Upper lobe of right lung (tissue), 1 donor: ENCODE measurements at places on chromosomes 13 and 19.

GRCh38 chr19:42360787-42361544 is 29.1 kb downstream of the CNFN start:
- DNase-seq = no peak

DNA sequence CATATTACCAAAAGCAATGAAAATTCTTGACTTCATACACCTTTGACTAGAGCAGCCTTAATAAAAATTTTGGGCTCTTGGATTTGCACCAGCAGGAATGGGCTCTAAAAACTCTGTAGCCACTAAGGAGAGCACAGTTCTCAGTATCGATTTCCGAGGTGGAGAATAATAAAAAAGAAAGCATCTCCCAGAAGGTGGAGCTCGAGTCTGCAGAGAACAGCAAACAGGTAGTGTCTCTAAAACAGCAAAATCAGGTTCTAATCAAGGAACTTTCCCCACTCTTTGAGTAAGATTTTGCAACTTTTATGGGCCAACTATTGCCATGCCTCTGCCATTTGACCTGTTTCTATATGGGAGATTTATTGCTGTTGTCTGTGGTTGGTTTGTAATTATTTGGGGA is 258.7 kb upstream of the GPC6 start:
- DNase-seq = no peak

DNA sequence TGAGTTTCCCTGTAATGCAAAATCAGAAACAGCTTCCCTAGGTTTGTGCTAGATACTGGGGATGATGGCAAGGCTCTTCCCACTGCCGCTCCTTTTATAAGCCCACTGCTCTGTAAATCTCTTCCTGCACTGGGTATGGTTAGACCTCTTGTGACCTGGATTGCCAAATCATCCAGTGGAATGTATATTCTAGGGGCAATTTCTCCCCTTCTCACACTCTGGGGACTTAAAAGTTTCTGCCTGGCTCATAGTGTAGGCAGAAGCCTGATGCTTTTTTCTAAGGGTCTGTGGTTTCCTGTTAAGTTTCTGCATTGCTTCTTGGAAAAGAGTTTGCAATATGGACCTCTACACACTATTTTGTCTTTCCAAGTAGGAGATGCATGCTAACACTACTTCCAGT is 1582.0 kb upstream of the PCDH20 start:
- DNase-seq = no peak

DNA sequence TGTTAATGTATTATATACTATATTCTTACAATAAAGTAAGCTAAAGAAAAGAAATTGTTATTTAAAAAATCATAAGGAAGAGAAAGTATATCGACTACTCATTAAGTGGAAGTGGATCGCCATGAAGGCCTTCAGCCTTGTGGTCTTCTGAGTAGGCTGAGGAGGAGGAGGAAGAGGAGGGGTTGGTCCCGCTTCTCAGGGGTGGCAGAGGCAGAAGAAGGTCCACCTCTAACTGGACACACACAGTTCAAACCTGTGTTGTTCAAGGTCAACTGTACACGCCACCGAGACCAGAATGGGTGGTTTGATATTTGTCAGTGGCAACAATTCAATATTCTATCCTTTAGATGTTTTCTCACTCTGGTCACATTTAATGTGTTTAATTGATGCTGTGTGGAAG is 67.2 kb downstream of the ALOX5AP start:
- DNase-seq = no peak

GRCh38 chr19:30757104-30757836 is 385.1 kb downstream of the ZNF536 start:
- DNase-seq = no peak

DNA sequence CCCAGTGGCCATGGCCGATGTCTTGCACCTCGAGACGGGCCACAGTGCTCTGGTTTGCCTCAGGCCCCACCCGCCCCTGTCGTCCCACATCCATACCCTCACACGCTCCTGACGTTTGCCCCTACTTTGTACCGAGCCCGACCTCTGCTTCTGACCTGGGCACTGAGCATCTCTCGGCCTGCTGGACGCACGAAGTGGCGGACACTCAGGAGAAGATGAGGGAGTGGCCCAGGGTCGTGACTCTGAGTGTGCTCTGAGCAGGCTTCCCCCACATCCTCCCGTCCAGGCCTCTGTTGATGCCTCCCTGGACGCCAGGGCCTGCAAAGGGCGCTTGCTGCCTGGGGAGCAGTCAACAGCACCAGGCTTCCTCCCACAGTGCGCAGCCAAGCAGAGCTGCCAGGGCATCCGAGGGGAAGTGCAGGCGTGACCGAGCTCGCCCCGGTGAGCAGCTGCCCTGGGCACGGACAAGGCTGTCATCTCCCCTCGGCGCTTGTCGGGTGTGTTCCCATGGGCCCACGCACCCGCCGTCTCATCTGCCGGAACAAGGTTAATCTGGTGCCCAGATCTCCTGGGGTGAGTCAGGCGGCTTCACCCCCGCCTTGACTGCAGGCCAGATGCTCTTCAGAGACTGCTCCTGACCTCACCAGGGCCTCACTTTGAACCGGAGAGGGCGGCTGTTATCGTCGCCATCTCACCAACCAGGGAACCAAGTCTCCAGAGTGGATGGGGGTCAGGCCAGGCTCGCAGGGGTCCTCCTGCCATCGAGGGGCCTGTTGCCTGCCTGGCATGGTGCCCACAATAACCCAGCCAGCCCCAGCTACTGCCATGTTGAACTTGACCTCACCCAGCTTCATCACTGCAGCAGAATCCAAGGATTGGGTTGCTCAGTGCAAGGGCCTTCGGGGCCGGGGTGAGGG is 27.2 kb downstream of the COMP start:
- peak; percentile 81 for DNase-seq

GRCh38 chr13:81610644-81611043 is 1269.7 kb upstream of the SPRY2 start:
- no peak for DNase-seq

- DNase-seq = peak; percentile 84
Measured at GRCh38 chr19:49421039-49421877, 2.0 kb downstream of the PTH2 start.

GRCh38 chr19:57583104-57583520 is 833 bp upstream of the ZIK1 start:
- no peak for DNase-seq

- no peak for DNase-seq
Measured at GRCh38 chr19:7934766-7935165, 8.7 kb downstream of the TIMM44 start.

DNA sequence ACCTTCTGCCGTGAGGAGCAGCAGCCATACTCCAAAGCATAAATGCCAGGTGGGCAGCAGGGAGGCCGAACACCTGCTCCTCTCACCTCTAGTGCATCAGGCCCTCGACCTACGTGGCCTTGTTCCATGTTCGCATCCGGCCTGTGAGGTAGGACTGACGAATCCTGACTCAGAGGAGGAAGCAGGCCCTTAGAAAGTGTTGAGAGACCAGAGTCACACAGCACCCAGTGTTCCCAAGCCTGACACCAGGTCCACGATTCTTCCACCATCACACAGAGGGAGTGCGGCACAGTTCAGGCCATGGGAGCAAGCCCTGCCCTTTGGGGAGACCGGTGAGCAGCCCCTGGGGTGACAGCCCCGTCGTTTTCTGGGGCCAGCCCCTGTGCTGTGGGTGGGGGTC is 14.7 kb downstream of the ATP12A start:
- peak; percentile 48 for DNase-seq

GRCh38 chr19:41083516-41083915 is 4.7 kb upstream of the CYP2A13 start:
- no peak for DNase-seq

- DNase-seq = no peak
Measured at GRCh38 chr19:50669302-50670101, 20.3 kb downstream of the C19orf81 start.

DNA sequence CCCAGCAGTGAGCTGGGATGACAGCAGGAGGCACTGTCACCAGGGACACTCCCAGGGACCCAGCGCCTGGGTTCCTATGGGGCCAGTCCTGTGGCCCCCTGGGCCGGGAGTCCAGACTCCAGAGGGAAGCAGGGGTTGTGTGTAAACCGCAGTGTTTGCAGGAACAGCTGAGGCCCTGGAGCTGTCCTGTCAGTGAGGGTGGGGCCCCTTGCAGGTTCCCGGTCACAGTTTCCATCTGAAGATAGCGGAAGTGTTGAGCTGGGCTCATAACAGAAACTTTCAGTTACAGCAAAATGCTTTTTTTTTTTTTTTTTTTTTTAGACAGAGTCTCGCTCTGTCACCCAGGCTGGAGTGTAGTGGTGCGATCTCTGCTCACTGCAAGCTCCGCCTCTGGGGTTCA is 17.7 kb upstream of the CSNK1G2 start:
- no peak for DNase-seq

DNA sequence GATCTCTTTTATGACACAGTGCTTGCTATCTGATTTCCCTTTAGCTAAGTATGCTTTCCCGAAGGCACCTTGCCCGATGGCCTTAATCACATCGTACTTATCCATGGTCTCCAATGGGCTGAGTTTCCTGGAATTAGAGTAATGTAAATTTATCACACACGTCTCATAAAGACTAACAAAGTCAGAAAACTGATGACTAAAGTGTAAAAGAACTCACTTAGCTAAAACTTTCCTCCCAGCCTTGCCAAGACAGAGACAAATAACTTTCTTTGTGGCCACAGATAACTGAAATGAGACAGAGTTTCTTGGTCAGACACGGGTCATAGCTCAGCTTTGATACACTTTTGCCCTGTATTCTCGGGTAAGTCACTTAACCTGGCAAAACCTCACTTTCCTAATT is 1.5 kb downstream of the NEK5 start:
- DNase-seq = no peak

- DNase-seq = no peak
Measured at GRCh38 chr13:93797463-93797862, 570.9 kb downstream of the GPC6 start.

DNA sequence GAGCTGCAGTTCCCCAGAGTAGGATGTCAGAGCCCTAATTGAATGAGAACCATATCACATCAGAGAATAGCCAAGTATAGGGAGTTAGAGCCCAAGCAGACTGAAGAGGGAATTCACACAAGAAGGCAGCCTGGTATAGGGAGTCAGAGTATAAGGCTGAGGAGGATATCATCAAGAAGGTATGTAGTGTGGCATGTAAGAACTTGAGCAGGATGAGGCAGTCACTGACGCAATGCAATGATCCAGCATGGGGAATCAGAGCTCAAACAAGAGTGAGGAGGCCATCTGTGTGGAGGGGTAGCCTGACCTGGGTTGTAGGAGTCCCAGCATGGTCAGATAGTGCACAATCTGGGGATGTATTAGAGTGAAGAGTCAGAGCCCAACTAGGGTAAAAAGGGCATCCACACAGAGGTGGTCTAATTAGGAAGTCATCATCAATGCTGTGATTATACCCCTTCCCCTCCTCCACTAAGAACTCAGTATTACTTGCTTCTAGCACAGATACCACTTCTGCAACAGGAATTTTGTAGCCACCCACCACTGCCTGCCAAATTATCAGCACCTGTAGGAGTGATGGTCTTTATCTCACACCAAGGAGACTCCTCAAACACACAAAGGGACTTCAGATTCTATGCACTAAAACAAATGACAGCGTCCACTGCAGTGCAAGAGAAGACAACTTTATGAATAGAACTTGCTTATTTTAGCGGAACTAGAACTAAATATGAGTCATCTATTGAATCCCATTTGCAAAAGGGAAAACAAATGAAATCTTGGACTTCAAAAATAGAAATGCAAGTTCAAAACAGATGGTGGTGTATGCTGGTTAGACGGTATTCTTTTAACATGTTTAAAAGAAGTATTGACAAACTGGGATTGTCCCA is 107.2 kb downstream of the FNDC3A start:
- no peak for DNase-seq

- DNase-seq = no peak
Measured at GRCh38 chr19:38793177-38793576, 4.2 kb downstream of the LGALS7B start.

DNA sequence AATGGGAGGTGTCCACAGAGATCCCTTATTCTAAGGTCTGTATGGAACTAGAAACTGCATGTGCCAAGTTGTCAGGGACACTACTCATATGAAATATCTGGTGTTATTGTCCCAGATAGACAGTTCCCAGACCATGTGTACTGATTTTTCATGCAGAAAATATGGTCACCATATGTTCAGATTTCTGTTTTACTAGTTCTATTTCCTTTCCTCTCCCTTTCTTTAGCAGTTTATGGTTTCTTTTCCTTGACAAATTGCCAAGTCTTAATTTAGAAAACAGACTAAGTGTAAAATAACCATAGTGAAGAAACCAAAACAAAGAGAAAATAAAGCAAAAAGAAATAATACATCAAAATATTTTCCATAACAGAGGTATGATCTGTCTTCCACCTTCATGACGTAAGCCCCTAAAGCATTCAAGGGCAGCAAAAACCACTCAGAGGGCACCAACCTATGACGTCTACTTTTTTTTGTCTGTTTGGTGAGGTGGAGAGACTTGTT is 248.5 kb downstream of the KCTD12 start:
- no peak for DNase-seq

DNA sequence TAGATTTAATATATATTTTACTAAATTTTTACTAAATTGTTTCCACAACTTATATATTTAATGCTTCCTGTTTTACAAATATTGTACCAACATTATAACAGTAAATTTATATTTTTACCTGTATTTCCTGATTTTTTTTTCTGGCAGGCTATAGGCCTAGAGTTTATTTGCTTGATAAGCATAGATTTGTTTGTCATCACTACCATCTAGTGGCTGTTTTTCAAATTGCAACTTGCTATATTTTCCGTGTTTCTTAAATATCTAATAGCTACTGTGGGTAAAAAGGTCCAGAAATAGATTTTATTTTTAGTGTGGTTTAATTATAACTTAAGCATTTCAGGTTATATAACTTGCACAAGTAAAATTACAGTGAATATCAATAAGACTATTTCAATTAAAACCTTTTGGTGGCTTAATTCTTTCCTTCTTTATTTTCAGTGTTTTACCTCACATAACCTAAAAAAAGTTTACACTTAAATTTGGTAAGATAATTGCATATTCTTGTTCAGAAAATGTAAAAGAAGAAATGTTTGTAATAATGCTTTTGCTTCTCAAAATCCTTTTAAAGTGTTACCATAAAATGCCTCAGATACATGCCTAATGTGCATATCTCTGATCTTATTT is 60.6 kb downstream of the NDFIP2 start:
- no peak for DNase-seq

DNA sequence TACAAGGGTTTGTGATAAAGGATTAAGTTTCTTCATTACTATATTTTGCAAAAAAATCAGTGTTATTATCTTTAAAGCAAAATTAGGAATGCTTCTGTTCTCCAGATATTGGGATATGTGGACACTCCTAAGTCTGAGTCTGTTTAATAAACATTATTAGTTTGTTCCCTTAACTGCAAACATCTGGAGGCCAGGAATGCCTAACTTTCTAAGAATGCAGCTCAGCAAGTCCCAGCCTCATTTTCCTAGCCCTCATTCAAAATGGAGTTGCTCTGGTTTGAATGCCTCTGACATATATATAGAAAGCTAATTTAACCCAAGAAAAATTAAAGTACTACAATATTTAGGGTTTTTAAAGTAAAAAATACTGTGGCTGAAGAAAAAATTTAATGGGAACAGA is 33.6 kb upstream of the EDNRB start:
- no peak for DNase-seq

DNA sequence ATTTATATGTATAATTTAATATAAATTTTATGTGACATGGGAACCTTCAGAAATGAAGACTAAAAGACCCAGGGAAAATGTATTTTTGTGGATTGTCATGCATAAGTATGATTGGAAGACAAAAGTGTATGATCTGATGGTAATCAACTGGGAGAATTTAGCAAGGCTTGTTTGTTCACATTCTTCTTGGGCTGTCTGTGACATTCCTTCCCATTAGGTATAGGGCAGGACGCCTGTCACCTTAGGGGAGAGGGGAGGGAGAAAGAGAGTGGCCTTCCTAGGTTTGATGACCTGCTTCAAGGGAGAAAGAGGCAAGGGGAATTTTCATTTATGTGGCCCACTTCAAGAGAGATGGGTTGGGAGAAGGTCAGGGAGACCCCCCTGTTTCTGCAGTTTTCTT is 22.4 kb downstream of the PIBF1 start:
- DNase-seq = no peak
